SHP77 (cell line): ENCODE measurements at places on chromosomes 11 and 22.

DNA sequence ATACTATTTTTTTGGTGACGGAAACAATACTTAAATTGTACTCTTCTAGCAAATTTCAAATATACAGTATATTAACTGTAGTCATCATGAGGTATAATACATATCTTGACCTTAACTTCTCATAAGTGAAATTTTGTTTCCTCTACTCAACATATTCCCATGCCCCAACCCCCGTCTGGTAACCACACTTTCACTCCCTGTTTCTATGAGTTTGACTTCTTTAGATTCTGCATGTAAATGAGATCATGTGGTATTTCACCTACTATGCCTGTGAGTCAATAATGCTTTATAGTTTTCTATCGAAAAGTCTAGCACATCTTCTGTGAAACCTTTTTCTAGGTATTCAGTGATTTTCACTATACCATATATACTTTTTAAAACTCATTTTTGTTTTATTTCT is 663.2 kb downstream of the CNTN5 start:
- DNase-seq, result no peak

DNA sequence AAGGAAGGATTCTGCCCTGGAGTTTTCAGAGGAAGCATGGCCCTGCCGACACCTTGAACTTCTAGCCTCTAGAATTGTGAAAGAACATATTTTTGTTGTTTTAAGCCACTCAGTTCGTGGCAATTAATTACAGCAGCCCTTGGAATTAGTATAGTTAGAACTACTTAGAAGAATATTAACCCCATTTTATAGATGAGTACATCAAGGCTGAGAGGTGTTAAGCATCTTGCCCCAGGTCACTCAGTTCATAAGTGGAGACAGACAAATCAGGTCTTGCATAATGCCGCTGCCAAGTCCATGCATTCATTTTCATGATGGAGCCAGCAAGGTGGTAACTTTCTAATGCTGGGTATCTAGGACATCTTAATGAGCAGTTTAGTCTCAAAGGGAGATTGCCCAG is 26.6 kb downstream of the LDLRAD3 start:
- DNase-seq, result no peak

- DNase-seq, result no peak
These were observed 121.5 kb downstream of the APIP start for GRCh38 chr11:34794696-34795095.

- no peak for DNase-seq
These were observed 43.7 kb upstream of the SUSD2 start for GRCh38 chr22:24137595-24137994.

DNA sequence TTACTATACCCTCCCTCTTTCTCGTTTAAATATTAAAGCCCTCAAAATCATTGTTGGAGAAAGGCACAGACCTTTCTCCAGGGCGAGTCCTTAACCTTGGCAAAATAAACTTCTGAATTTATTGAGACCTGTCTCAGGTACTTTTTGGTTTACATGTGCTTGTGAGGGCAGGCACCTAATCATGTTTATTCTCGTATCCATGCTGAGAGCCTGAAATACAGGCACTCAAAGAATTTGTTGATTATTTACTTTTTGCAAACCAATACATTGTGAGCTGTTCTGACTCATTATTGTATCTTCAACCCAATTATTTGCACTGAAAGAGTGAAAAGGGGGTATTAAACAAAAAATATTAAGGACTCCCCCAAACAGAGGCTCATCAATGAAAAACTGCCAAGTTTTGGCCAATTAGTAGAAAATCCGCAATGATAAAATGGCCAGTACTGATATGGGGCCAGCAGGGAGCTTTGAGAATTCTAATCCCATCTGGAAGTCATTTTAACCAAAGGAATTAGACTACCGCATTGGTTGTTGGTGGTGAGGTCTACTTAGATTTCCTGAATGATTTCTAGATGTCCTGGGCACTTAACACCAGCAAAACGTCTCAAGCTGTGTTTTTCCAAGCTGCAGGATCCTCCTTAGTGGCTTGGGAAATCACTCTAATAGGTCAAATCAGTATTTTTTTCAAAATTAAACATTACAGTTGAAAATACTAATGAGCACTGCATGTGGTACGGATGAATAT is 157.3 kb downstream of the SWAP70 start:
- no peak for DNase-seq

DNA sequence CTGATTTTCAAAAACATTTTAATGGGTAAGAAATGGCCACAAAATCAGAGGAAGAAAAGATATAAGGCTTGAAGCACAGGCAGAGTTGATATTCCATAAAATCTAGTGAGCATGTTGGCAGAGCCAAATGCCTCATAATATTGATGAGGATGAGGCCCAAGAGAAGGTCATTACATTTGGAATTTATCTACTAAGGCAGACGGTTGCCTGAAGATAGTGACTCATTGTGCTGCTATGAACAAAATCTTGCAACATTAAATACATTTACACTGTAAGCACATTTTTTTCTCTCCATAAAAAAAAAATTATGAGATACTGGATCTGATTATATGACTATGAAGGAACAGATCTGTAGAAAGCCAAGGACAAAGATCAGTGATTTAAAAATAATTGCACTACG is 881.4 kb upstream of the CHORDC1 start:
- DNase-seq, result no peak

- no peak for DNase-seq
These were observed 9.2 kb downstream of the KCNC1 start for GRCh38 chr11:17743808-17744119.

DNA sequence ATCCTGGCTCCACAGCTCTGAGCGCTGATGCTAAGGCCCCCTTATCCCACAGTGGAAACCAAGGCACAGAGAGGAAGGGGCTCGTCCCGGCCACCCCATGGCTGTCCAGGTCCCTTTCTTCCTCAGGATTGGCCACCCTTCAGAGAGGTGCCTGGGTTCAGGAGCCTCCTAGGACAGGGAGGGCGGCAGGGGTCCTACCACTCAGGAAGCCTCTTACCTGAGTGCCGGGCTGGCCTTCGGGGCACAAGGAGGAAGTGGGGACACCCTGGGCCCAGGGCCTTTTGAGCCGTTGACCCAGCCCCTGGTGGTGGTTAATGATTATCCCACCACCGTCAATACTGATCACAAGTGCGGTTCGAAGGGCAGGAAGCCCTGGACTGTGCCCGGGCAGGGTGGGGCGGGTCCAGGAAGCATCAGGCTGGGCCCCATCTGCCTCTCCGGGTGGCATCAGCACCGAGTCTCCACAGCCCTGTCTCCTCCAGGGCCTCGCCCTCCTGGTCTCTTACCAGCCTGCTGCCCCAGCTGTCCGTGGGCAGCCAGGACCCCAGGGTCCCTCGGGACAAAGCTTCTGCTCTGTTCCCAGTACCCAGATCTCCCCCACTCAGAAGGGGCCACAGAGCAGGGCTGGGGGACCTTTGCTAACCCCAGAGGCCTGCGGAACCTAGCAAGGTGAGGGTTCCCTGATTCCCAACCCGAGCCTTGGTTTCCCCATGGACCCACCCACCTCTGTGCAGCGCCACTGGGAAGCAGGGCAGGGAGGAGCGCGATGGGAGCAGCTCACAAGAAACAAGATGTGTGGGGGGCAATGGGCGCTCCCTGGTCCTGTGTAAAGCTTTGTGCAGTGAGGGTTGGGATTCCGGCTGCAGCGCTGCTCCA is 15.0 kb upstream of the EHD1 start:
- DNase-seq, result no peak

- DNase-seq, result no peak
These were observed 355 bp upstream of the AP1B1 start for GRCh38 chr22:29388759-29389090.

DNA sequence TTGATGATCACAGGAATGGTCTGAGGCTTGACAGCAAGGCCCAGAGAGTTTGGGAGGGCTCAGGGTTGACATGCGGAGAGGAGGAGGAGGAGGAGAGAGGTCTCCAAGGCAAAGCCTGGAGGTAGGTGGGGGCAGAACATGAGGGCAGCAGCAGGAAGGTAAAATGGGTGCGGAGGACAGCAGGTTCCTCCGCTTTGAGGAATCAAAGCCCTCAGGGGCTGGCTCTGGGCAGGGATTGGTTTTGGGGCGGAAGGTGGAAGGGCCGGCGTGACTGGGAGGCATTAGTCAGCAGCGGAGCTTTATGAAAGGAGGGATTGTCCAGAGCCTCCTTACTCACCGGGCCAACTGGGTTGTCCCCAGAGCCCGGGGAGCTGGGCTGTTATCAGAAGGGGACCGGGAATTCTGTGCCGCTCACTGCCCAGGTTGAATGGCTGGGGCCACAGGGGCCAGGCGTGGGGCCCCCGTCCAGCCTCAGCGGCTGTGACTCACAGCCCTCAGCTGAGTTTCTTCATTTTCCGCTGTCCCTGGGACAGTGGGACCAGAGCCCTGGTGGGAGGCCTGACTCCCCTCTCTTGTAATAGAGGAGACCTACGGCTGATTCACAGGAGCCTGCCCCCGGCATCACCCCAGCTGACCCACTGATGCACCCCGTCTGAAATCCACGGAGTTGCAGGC is 36.2 kb downstream of the LIF start:
- no peak for DNase-seq

DNA sequence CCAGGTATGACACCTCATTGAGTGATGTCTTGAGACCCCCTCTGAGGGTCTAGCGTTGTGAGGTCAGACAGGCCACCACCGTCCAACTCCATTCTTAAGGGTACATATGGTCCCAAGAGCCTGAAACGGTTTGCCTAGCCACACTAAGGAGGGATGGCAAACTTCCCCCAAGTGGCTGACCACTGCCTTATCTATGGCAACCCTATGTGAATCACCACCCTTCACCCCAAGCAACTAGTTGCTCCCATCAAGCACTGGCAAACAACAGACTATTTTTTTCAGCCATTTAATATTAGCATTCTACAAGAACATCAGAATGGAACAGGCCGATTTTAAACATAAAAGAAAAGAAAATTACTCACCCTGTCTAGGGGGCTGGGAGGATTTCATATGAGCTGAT is 22.8 kb downstream of the THOC5 start:
- no peak for DNase-seq

DNA sequence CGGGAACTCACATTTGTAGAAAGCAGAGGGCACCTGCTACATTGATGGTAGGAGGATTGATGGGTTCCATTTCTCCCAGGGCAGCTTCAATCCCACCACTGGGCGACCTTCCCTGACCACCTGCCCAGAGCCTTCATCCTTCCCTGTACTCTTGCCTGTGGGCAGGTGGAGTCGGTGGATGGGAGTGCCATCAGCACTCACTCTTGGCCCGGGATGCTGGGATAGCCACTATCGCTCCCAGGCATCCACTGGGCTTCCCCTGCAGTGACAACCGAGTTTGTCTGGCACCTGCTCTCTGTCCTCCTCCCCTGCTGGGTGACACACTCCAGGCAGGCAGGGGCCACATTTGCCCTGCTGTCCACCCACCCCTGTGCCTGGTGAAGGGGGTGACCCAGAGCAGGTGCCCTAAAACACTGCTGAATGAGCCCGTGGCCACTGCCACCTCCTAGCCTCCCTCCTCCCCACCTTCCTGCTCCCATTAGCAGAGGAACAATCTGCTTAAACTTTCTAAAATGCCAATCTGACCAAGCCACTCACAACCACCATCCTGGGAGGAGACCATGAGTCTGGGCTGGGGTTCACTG is 604.7 kb downstream of the TBC1D22A start:
- no peak for DNase-seq

DNA sequence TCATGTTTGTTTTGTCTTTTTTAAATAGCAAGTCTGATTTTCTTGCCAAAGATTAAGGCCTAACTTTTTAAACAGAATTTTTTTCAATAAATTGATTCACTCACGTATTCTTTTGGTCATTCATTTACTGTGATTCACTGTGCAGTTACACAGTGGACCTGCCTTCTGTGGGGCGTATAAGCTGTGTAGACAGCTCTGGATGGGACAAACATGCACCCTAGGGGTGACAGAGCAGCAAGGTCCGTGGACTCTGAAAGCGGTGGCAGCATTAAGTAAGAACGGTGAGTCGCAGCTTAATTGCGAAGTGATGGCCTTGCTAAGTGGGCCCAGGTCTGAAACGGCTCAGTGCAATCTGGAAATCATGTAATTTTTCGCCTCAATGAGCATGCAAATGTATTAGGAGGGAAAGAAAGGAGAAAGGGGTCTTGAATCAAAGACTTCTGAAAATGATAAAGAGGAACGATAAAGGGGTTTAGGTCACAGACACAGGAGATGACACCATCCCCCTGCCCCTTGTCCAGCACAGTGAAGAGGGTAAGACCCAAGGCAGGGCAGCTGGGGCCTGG is 113.1 kb downstream of the SPATA19 start:
- DNase-seq, result no peak

DNA sequence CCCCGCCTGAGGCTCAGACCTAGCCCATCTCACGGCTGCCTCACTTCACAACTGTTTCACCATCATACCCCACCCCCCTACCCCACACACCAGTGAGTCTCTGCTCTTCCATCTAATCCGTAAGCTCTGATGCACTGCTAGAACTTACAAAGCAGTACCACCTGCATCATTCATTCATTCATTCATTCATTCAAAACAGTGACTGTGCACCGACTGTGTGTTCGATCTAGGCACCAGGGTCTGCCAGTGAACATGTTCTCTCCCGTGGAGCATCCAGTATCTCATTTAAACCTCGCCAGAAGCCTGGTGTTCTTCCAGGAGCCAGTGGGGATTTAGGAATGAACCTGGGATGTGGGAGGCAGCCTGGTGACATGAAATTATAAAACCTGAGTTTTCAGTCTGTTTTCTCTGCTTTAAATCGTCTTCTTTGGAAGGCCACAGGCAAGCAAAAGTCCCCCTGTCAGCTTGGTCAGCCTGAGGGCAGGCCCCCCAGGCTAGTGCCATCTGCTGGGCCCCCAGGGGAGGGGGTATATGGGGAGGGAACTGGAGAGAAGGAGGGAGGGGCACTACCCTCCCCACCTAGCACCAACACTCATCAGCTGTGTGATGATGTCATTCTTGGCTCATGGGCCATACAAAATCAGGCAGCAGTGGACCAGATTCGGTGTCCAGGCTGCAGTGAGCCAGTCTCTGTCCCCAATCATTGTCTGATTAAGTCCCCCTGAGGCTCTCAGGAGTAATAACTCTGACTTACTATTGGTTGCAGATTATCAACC is 18.4 kb downstream of the TMPRSS6 start:
- DNase-seq, result peak; percentile 6

- DNase-seq, result no peak
These were observed 72.6 kb downstream of the MYO7A start for GRCh38 chr11:77200351-77201268.

DNA sequence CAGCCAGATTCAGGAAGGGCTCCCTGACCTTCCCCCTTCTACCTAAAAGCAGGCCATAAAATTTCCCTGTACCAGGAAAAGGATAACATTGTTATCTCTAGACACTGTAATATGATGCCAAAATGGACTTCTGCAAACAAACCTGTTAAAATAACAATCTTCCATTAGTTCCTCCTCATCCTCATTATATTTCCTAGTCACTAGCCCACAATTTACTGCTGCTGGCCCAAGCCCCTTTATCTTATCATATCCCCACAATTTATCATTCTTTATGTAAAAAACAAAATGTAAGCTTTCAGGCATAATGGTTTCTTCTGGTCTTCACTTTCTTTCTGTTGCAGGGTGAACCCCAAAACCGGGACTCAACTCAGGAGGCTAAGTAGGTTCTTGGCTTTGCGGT is 1132.1 kb upstream of the CNTN5 start:
- DNase-seq, result no peak

- DNase-seq, result no peak
These were observed 178.2 kb downstream of the GRIK4 start for GRCh38 chr11:120689596-120690275.

GRCh38 chr11:90453525-90453924 is 230.7 kb upstream of the CHORDC1 start:
- no peak for DNase-seq
